ENCODE measurements at places on chromosomes 2 and 18.

DNA sequence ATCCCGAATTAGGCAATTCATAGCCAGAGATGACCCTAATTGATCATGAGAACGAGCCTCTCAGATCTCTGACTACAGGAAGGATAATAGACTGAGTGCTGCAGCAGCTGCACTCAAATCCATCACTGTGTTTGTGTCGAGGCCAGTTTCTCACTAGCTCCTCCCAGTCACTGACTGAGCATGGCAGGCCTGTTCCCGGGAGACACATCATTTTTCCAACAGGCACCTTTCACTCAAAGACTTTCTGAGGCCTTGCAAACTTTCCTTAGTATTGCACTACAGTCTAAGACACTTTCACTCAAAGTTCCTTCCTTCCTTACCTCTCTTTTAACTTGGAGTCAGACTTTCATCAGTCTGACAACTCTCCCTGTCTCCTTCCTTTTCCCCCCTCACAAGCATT lies 13.7 kb downstream of the SOS1 start:
- DNase-seq: peak; percentile 39

DNA sequence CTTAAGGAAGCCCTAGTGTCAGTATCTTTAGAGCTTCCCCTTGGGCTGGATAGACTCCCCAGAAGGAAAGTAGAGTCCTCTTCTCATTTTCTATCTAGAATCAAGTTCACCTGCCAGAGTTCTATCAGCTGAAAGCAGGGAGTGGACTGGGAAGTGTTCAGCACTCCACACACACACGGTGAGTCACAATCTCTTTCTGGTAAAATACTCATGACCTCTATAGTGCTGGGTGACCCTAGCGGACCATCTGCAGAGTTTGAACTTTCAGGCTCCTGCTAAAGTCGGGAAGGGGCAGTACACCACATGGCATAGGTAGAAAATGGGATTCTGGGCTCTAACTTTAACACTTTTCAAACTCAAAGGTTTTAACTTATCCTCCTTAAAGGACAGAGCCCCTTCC lies 43.3 kb downstream of the SAP130 start:
- DNase-seq: peak; percentile 27

DNA sequence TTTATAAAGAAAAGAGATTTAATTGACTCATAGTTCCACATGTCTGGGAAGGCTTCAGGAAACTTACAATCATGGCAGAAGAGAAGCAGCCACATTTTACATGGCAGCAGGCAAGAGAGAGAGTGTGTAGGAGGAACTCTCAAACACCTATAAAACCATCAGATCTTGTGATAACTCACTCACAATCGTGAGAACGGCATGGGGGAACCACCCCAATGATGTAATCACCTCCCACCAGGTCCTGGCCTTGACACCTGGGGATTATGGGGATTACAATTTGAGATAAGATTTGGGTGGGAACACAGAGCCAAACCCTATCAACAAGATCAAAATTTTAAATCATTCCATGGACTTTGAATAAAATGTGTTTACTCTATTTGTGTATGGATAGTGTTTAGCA lies 575.6 kb downstream of the ADCYAP1 start:
- no peak for DNase-seq

GRCh38 chr2:127574656-127575055 lies 39.2 kb downstream of the MYO7B start:
- no peak for DNase-seq

- no peak for DNase-seq
These were observed 197.1 kb downstream of the ALK start for GRCh38 chr2:29724282-29724681.

DNA sequence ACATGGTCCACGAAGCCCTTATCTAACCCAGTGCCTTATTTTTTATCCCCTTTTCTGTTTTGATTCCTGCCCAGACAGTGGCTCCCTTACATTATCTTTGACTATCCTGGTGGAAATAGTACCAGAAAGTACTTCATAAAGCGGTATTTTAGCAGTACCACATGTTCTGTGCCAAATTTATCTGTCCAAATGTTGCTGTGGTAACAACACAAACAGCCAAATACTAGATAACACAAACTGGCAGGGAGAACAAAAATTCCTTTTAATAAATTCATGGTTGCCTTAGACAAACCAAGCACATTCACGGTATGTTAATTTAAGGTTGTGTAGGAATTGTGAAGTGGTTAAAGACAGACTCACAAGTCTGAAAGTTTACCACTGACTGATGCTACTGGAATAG lies 187.9 kb upstream of the LHCGR start:
- DNase-seq: no peak

DNA sequence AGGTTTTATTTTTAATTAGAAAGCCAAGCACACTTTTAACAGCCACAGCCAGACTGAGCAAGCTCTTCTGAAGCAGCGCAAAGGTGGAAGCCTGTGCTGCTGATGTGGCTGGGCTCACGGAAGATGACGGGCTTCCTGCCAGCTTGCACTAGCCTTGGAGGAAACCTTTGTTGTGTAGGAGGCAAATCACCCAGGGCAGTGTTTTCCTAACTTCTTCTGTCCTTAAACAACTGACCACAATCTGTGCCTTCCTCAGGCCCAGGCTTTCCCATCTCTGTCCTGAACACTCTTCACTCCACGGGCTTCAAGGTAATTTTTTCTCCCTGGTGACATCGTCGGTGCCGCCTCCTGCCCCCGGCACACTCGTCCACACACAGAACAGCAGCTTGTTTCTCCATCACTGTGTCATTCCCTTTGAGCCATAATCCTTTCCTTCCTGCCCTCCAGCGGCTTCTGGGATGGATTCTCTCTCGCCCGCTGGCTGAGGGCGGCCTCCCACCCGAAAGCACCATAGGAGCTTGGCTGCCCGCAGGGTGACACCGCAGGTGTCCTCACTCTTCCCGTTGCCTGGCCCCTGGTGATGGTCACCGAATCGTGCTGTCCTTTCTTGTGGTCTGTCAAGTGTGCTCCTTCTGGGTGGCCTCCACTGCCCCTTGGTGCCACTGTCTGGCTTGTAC lies 31.1 kb upstream of the INHBB start:
- no peak for DNase-seq
